ENCODE measurements at places on chromosomes 12 and 14.

DNA sequence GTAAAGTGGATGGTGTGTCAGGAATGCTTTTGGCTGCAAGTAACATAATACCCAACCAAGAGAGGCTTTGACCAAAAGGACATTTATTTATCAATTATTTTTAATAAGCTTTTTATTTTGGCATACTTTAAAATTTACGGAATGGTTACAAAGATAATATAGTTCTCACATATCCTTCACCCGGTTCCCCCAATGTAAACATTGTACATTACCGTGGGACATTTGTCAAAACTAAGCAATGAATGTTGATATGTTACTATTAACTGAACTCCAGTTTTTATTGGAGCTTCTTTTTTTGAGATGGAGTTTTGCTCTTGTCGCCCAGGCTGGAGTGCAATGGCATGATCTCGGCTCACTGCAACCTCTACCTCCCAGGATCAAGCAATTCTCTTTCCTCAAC lies 23.0 kb downstream of the CCDC63 start:
- DNase-seq = no peak

DNA sequence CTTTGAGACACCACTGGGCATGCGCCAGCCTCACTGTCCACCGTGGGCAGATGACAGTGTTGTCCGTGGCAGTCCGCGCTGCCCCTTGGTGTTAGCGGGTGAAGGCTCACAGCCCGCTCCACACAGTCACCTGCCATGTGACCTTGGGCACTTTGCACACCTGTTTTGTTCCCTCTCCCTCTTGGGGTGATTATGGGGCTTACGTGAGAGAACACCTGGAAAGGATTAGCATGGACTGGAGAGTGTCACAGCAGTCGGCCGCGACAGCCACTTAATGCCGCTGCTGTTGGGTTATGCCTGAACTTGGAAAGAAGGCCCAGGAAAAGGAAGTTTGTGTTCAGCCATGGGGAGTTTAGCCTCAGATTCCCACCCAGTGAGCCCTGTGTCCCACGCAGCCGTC lies 94.2 kb downstream of the DDX51 start:
- no peak for DNase-seq

DNA sequence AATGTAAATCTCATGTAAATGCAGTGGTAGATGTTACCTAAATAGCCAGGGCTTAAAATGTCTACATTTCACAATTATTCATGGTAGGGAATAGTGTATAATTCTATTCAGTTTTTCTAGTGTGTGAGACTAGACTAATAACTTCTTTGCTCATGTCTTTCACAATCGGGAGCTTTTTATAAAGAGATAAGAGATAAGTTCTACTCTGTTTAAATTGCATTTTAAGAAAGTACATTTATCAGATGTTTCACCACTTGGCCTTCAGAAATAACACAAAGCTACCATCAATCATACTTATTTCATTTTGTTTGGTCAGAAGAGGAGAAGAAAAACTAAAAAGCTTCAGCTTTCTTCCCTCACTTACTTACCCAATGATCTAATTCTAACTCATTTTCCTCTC lies 725.5 kb upstream of the FLRT2 start:
- DNase-seq = no peak

- no peak for DNase-seq
Measured at GRCh38 chr14:101360054-101360911, 201.0 kb upstream of the DIO3 start.

DNA sequence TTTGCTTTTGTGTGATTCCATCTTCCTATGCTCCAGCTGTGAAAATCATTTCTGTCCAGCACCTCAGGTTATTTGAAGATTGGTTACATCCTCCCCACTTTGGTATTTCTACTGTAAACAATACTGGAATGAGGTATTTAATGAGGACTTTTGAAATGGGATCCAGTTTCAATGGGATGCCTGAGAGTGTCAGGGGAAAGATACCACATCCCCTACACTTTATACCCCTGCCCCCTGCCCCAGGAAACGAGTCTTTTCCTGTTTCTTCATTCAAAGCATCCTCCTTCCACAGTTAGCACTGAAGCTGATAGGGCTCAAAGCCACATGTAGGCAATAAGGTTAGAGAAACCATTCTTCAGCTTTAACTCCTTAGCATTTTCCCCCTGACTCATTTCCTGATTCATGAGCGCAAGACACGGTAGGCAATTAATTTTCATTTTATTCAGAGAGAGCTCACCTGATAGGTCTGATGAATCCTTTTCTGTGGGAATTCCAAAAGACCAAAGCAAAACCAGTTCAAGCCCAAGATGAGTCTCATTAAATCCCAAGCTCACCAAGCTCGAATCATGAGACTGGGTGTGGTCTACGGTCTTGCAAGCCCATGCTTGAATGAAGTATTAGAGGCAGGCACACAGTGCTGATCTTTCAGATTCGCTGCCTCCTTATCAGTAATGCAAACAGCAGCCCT lies 143.6 kb upstream of the CRY1 start:
- no peak for DNase-seq

GRCh38 chr14:34498684-34499412 lies 36.8 kb upstream of the SPTSSA start:
- no peak for DNase-seq

- peak; percentile 38 for DNase-seq
Measured at GRCh38 chr14:58662018-58662417, 24.3 kb downstream of the DACT1 start.

DNA sequence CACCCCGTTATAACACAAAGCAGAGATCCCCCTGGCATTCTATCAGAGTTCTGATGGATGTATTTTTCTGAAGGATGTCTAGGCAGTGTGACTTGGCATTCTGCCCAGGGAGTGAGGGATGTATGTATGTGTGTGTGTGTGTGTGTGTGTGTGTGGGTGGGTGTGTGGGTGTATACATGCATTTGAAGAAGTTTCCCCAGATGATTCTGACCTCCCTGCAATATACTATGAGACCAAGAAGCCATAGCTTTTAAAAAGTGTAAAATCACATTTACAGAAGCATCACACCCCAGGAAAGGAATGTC lies 59.7 kb upstream of the NAP1L1 start:
- peak; percentile 39 for DNase-seq

GRCh38 chr12:123102366-123102765 lies 48.5 kb downstream of the PITPNM2 start:
- DNase-seq = no peak

GRCh38 chr14:95547626-95548327 lies 12.9 kb downstream of the GLRX5 start:
- DNase-seq = no peak

- no peak for DNase-seq
Measured at GRCh38 chr12:70831543-70831942, 89.0 kb downstream of the PTPRR start.

DNA sequence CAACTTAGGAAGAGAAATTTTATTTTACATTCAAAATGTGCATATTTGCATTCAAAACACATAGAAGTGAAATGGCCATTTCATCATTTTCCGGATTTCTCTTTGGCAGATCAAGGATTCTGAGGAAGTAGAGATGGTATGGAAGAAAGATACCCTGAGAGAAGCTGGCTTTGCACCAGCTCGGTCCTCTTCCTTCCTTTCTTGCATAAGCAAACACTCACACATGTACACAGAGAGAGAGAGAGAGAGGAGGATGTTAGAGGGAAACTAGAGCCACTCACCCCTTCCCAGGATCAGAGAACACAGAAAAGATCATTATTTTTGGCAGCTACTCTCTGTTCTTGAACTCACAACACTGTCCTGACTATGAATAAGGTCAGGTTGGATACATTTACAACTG lies 15.6 kb upstream of the PLEKHD1 start:
- DNase-seq = no peak

- no peak for DNase-seq
Measured at GRCh38 chr14:100841761-100842403, 16.0 kb downstream of the MEG3 start.

DNA sequence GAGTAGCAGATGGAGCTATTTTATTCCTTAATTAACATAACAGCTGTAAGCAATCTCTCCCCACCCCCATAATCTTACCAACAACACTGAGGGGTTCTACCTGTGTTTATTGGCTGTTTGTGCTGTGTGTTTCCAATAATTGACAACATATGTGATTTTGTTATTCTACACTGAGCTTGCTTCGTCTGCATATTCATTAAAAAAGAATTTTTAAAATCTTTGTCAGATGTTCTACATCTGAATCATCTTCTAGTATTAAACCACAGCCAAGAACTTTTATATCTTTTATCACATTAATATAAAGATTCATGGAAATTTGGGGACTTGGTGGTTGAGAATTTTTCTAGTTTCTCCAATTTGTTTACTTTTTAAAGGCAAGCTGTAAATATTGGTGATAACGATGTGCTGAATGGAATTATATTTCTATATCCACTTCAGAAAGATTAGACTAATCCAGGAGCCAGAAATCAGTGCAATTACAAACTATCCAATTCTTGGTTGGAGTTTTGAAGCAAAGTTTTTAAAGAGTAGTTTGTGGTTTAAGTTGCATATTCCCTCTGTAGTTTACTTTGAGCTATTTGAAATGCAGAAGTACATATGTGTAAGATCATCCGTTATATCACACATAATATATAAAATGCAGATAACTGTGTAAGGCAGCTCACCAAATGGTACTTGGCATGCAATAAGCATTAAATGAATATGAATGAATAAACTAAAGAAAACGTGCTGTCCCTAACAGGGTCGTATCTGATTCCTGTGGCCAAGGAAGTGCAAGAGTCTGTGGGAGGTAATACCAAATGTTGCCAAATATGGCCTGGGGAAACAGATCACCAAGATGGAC lies 206.9 kb downstream of the PELI2 start:
- DNase-seq = no peak

DNA sequence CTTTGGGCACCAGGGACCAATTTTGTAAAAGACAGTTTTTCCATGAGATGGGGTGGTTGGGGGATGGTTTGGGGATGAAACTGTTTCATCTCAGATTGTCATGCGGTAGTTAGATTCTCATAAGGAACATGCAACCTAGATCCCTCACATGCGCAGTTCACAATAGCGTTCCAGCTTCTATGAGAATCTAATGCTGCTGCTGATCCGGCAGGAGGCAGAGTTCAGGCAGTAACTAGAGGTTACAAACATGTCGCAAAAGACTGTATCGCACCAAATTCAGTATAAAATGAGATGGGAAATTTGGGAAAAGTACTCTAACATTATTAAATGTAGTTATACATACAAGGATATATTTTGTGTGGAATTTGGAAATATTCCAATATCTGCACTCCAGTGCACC lies 213.2 kb upstream of the LRFN5 start:
- DNase-seq = no peak

DNA sequence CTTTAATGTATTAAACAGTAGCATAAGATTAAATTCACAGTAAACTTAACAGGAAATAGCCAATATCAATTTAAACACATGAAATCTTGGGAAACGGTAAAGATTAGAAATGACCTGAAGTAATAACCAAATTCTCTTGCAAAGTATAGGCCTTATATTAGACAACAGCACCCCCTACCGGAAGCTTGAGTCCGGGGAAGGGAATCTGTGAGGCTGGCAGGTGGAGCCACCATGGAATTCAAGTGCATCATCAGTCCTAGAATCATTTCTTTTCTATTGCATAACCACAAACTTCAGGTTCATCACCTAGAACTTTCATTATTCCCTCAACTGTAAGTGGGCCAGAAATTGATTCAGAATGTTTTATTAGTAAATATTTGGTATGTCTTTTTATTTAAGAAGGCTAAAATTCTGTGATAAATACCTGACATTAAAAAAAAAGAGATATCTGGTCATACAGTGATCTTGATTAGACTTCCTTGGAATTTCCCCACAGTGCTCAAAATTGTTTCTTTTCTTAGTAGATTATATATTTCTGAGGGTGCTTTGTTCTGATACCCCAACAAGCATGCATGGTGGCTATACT lies 48.6 kb downstream of the AP5M1 start:
- DNase-seq = peak; percentile 76

DNA sequence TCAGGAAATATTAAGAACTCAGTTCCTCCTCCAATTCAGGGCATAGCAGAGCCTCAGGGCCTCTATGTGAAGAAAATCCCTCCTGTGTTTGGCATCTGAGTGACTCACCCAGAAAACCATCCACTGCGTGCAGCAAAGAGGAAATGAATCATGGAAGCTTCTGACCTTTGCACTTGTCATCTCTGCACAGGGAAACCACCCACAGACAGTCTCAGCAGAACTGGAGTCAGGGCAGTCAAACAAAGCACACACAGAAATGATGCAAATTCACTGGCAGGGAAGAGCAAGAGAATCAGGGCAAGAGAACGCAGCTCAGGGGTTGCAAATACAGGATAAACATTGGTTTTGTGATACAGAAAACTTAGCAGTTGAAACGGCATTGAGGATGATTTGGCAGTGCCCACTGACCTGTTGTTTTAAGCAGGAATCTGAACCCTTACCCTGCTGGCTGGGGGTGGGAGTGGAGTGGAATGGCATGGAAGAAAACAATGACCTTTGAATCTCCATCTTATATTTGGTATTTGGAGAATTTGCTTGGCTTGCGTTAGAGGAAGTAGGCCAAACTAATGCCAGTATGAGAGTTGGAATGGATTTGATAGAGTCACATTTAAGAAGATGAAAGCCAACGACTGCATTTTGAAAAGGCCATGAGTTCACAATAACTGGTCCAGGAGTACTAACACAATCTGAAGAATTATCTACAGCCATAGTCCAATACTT lies 53.5 kb downstream of the PHLDA1 start:
- DNase-seq = peak; percentile 87

- peak; percentile 65 for DNase-seq
Measured at GRCh38 chr14:64510825-64511671, 6.5 kb downstream of the ZBTB1 start.

DNA sequence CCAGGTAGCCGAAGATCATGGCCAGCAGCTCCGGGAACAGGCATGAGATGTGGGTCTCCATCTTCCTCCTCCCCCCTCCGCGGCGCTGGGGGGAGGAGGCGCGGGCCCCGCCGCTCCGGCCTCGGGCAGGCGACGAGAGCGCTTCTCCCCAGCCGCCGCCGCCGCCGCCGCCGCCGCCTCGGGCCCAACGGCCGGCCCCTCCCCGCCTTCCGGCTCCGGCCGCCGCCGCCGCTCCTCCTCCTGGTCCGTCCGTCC lies 448 bp downstream of the FBXL14 start:
- DNase-seq = no peak

DNA sequence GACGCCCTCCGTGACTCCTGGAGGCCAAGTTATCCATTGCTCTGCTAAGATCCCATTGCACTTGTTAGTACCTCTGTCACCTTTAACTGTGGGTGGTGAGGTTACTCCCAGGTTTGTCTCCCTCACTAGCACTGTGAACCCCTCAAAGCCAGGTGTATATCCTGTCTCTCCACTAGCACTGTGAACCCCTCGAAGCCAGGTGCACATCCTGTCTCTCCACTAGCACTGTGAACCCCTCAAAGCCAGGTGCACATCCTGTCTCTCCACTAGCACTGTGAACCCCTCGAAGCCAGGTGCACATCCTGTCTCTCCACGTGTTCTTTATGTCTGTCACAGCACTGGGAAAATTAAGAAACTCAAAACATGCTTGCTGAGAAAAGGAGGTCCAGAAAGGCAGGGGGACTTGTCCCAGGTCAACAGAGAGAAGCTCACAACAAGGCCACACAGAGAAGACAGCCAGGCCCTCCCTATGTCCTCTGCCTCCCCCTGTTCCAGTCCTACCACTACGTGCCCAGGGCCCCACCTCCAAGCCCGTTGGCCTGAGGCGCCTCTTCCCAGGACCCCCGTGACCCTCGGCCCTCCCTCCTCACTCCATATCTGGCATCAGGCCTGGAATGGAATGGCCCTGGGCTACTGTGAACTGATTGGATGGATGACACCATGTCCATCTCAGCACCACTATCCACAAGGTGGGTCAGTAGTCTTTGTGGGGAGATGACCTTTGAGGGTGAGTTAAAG lies 26.4 kb upstream of the FKBP4 start:
- no peak for DNase-seq

GRCh38 chr12:89117448-89118034 lies 234.8 kb downstream of the DUSP6 start:
- DNase-seq = no peak
